ENCODE measurements at places on chromosomes 4 and X.

DNA sequence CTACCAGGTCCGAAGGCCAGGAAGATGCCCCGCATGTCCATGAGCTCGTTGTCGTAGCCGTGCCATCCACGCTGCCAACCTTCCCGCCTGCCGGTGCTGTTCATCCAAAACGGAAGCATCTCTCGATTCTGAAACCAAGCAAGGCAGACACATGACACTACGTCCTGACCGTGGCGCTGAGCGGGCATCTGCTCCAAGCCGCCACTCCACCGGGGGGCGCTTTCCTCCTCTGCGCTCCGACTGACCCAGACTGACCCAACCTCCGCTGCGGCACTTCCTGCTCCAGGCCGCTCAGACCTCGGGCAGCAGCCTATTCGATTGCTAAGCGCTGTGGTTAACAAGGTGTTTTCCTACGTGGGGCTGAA is 120.5 kb downstream of the ENPP6 start:
- DNase-seq: no peak

GRCh38 chr4:142567620-142568451 is 278.3 kb downstream of the INPP4B start:
- no peak for DNase-seq

- DNase-seq: no peak
These were observed 5.3 kb upstream of the KIAA1210 start for GRCh38 chrX:119132961-119133360.

DNA sequence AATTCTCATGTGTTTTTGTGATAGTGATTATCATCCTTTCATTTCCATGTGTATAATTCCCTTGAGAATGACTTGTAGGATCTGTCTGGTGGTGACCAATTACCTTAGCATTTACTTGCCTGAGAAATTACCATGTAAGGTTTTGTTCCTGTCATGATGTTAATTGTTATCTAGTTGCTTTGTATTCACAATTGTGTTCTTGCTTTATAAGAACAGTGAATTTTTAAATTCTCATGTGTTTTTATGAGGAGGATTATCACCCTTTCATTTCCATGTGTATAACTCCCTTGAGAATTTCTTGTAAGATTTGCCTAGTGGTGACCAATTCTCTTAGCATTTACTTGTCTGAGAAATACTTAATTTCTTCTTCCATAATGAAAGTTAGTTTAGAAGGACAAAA is 758.2 kb upstream of the NDST4 start:
- no peak for DNase-seq

DNA sequence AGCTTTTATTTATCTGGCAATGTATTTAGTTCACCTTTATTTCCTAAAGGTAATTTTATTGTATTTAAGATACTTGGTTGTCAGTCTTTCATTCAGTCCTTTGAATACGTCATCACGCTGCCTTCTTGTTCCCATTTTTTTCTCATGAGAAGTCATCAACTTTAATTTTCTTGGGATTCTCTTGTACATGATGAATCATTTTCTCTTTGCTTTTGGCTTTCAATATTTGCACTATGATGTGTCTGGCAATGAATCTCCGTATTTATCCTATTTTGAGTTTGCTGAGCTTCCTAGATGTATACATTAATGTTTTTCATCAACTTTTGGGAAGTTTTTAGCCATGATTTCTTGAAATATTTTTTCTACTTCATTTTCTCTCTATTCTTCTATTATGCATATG is 28.4 kb downstream of the CLDN2 start:
- DNase-seq: no peak

DNA sequence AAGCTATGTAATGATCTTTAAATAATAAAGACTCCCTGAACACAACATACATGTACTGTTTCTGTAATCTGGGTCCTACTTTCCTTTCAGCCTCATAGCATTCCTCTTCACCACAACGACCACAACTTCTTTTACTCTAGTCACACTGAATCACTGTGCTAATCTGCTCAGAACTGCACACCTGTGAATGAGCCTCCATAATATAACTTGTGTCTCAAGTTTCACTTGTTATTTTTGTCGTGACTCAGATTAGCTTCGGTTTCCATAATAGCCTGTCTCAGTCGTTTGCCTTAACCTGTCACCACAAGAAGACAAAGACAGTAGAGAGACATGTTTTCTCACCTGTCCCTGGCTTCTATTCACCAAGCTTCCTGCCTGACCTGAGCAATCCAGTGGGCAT is 61.8 kb downstream of the MAGED1 start:
- DNase-seq: no peak

DNA sequence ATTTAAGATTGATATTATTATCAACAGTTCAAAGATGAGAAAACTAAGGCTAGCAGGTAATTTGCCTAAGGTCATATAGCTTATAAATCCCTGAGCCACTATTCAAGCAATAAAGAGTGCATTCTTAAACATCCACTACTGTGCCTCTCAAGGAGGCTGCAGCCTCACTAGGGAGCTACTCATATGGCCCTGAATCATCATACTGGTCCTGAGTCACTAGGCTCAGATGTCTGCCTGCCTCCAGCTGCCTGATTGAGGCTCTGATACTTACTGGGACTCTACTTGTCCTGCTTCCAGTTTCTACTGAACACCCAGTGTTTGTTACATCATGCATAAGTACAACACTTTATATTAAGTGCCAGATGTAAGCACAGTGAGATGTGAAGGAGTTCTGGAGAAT is 110.7 kb downstream of the AASDH start:
- no peak for DNase-seq

DNA sequence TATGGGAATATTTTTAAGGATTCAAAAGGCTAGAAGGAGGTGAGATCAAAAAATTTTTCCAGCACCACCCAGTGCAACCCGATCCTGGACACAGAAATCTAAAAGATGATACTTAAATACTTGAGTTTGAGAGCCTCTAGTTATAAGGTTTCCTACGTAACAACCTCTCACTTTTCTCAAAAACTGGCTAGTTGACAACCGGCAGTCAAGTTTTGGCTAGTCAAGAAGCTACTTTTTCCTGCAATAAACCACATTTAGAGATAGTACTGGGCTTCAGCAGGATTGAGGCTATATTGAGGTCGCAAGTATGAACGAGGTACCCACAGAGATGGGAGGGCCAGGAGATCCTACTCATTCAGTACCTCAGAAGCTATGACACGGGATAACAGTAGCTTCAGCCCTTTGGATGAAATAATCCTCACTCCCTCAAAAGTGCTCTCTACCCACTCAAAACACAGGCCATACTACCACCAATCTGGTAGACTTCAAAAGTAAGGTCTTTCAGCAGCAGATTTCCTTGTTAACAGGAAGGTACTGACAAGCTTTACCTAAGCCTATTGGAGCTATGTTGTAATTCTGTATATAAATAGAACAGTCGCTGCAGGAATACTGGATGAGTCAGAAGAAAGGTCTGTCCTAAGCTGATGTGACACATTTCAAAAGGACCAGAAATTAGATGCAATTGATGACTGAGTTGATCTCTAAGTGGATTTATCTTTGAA is 1.5 kb upstream of the TSPAN5 start:
- DNase-seq: no peak

- no peak for DNase-seq
These were observed 733 bp downstream of the CCNA2 start for GRCh38 chr4:121822796-121823504.

- no peak for DNase-seq
These were observed 41.8 kb downstream of the AASDH start for GRCh38 chr4:56345458-56345857.

- DNase-seq: no peak
These were observed 58.5 kb downstream of the ANTXR2 start for GRCh38 chr4:80014531-80014930.

- DNase-seq: no peak
These were observed 79.2 kb downstream of the PAPSS1 start for GRCh38 chr4:107640878-107641277.

GRCh38 chrX:25002661-25003020 is 13.1 kb downstream of the ARX start:
- no peak for DNase-seq

GRCh38 chr4:19346636-19347035 is 905.1 kb upstream of the SLIT2 start:
- no peak for DNase-seq

- no peak for DNase-seq
These were observed 112.5 kb downstream of the PCDH7 start for GRCh38 chr4:30832639-30833038.

DNA sequence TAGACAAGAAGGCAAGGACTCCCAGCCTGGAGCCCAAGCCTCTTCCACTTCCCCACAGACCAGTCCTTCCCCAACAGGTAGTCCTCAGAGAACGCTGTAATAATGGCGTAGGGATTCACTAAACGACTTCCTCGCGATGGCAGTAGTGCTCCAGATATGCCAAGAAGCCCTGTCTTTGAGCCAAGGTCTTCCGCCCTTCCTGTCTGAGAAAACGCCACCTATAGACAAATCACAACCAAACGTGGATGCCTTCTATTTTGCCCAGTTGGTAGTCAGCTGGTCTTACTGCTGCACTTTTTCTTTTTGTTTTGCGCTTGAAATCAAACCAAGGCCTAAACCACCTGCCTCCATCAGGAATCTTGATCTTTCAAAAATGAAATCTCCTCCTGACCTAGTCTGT is 203.3 kb downstream of the OR13H1 start:
- DNase-seq: peak; percentile 24

- DNase-seq: no peak
These were observed 72.4 kb upstream of the ZCCHC13 start for GRCh38 chrX:74231625-74232024.

GRCh38 chr4:16104520-16104919 is 20.7 kb upstream of the PROM1 start:
- no peak for DNase-seq

DNA sequence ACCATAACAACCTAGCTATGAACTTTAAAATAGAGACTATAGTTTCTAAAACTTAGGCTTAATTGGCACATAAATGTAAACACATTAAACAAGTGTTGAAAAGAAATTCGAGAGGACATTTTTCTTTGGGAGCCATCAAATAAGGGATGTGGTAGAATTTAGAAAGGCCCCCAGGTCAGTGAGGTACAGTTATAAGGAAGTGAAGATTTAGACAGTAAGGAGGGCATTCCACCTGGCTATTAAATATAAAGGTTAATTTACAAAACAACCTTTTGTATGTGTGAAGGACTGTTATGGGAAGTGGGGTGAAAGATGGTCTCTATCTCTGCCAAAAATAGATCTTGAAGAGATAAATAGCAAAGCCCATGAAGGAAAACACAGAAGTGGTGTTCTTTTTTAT is 83.9 kb downstream of the AFF1 start:
- no peak for DNase-seq

- DNase-seq: no peak
These were observed at the start of gene NHS for GRCh38 chrX:17374619-17375366. NHS (plus strand) TSS chrX:17375200; CDS start chrX:17375758, 558 bp downstream.

DNA sequence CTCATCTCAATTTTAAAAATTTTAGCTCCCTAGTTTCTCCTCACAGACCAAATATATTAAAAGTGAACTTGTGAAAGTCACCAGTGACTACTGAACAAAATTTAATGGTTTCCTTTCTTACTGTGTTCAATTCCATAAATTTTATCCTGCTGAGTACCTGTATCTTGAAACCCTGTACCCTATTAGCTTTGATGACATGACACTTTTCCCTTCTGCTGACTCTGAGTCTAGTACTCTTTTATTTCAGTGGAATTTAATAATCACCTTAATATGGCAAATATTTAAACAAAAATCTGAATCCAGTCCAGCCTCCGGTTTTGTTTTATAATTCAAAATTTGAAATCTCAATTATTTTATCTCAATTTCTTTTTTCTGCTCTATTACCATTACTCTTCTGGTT is 203.1 kb upstream of the NUDT6 start:
- no peak for DNase-seq

DNA sequence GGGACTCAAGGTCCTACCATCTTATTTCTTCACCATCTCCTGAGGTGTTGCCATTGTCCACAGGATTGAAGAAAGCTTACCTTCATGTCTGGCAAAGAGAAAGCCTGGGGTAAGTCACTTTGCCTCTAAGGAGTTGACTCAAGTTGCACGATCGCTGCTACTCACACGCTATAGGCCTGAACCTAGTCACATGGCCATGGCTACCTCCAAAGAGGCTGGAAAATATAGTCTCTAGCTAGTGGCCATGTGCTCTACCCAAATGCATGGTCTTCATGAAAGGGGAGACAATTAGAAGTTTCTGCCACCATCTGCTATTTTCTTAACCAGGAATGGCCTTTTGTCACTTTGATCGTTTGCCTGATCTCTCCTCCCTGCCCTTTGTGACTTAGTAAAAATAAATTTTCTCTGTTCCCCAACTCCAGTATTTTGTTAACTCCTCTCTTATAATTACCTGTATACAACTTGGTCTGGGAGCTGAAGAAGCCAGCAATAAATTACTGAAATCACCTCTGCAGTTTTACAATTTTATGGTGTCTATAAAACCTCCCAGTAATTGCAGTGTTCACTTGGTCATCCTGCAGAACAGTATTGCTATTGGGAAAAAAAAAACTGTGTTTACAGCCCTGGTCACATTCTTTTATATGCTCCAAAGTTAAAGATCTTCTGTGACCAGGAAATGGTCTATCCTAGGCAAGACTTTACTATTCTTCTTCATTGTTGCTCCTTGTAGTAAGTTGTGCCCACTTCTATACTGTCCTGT is 126.7 kb upstream of the TSPAN5 start:
- no peak for DNase-seq

- no peak for DNase-seq
These were observed 53.1 kb downstream of the RAB28 start for GRCh38 chr4:13430834-13431568.

DNA sequence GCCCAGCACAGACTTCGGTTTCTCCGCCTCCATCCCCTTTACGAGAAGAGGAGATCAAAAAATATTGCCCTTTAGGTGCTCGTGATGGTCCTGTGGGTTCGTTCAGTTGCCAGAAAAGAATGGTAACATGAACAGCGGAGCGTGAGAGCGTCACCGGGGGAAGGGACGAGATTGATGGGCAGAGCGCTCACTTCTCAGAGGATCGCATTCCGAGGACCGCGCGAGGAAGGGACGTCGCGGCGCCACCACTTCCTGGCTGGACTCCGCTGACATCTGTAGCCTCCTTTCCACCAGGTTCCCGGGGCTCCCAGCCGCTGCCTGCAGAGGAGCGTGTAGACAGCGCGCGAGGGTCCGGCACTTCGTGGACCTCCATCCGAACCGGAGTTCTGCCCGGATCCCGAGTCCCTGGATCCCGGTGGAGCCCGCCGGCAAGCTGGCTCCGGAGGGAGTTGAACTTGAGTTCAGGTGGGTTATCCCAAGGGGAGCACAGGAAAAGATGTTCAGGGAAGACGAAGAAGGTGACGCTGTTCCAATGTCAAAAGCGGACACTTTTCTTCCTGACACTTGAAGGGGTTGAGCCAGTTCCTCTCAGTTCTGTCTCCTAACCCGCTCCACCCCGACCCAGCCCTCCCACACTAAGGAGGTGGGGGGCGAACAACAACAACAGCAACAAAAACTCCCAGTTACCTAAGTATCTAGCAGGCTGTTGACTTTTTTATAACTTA is 484 bp downstream of the GALNTL6 start:
- no peak for DNase-seq

- DNase-seq: no peak
These were observed 32.8 kb downstream of the ENOPH1 start for GRCh38 chr4:82463221-82463620.

Data from NCI-H2081 treated with DMSO at 0.1 percent for 48 hours (cell line).